ENCODE measurements at places on chromosomes 3 and 15.

- DNase-seq: no peak
These were observed 32.6 kb upstream of the TBC1D5 start for GRCh38 chr3:17775073-17775472.

GRCh38 chr15:33675246-33675645 lies 293.1 kb upstream of the CHRM5 start:
- DNase-seq: peak; percentile 11

GRCh38 chr3:133895208-133896001 lies at the start of gene RAB6B:
TSS of gene RAB6B (minus strand) at chr3:133895882. CDS start at chr3:133895466, 416 bp downstream.
- DNase-seq: no peak

DNA sequence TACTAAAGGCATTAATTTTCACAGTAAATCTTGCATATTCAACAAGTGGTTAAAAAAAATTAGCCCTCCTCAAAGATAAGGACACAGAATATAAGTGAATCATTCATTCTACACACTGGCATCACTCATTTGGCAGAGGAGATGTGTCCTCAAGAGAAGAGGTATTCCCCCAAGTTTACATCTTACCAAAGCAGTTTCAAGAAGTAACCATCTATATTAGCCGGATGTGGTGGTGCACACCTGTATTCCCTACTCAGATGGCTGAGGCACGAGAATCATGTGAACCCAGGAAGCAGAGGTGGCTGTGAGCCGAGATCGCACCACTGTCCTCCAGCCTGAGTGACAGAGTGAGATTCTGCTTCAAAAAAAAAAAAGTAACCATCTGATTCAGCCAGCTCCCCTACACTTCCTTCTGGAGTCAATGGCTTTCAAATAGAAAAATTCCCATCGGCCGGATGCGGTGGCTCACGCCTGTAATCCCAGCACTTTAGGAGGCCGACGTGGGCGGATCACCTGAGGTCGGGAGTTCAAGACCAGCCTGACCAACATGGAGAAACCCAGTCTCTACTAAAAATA lies 15.4 kb downstream of the RAF1 start:
- DNase-seq: no peak

GRCh38 chr3:178002113-178002512 lies 534.1 kb upstream of the KCNMB2 start:
- no peak for DNase-seq

GRCh38 chr3:110646055-110646454 lies 425.6 kb upstream of the NECTIN3 start:
- no peak for DNase-seq

DNA sequence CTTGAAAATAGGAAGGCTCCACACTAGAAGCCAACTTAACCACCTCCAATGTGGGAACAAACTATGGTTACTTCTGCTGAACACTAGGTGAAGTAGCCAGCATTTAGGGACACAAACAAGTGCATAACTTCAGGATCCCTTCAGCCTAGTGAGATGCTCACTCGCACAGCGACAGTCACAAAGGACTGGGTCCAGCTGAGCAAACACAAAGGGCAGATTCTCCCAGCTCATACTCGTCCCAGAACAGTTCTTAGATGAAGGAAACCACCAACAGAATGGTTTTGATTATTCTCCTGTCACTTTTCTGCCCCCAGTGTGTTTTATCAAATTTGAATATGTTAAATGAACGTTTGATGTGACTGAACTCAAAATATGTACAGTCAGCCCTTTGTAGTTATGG lies 201.6 kb downstream of the KCNAB1 start:
- no peak for DNase-seq

DNA sequence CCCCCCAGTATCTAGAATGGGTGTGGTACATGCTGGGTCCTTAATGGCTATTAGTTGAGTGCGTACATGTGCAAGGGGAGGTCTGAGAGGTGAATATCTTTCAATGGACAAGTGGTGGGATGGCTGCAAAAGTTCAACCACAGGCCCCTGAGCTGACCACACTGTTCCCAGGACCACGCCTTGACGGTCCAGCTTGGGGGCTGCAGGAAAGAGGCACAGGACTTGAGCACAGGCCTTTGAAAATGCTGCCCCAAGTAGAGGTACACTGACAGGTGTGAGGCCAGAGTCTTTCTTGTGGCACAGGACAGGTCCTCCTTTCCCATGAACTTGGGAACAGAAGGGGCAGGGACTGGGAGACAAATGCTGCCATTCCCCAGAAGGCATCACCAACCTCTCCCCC lies 24.0 kb downstream of the AMOTL2 start:
- no peak for DNase-seq

- DNase-seq: no peak
These were observed 10.6 kb downstream of the HCN4 start for GRCh38 chr15:73357999-73358665.

- no peak for DNase-seq
These were observed 2.7 kb downstream of the BCL6 start for GRCh38 chr3:187742351-187743171.

GRCh38 chr3:56591262-56591661 lies 34.3 kb downstream of the CCDC66 start:
- DNase-seq: no peak

DNA sequence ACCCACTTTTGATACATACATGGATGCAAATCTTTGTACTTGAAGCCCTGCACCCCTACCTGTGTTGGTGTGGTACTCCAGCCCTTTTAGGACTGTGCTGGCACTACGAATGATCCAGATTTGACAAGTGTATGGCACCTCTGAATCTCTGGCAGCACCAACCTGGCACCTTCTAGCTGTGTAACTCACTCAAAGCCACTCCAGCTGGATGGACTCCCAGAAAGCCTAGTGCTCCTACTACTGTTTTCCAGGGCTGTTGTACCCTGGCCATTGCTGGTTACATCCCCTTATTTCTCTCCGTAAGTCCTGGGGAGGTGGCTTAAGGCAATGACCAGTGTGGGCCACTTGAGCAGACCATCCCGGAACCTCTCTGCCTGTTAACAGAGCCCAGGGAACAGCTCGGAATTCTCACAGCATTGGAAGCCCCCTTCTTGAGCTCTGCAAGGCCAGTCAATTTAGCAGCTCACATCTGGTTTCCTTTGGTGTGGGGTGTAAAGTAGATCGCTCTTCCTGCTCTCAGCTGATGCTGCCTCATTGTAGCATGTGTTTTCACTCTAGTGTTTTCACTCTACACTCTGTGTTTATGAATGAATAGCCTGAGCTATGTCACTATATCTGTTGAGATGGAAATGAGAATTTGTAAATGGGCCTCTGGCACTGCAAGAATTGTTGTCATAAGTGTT lies 12.2 kb downstream of the CALML4 start:
- DNase-seq: no peak

- peak; percentile 100 for DNase-seq
These were observed 123.0 kb upstream of the SPRED1 start for GRCh38 chr15:38129531-38130204.

GRCh38 chr3:15263120-15263519 lies 57.1 kb downstream of the CAPN7 start:
- DNase-seq: no peak

DNA sequence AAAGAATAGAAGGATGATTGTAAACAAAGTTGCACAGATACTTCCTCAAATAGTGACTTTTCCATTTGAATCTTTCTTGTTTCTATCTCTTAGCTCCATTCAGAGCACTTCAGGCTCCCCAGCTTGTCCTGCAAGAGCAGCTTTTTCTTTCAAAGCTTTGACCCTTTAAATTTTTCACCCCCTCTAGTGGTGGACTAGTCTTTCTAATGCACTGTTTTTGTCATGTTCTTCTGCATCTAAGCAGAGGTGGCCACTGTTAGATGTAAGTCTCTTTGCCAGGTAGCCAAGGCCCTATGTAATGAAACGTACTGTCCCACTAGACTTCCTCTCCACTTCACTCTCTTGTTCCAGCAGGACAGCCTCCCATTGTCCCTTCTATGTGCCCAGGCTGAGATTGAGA lies 74.0 kb upstream of the MANF start:
- peak; percentile 7 for DNase-seq

GRCh38 chr3:69560116-69560515 lies 174.2 kb upstream of the FRMD4B start:
- DNase-seq: no peak

- no peak for DNase-seq
These were observed 4.7 kb downstream of the EXOG start for GRCh38 chr3:38500688-38501417.

DNA sequence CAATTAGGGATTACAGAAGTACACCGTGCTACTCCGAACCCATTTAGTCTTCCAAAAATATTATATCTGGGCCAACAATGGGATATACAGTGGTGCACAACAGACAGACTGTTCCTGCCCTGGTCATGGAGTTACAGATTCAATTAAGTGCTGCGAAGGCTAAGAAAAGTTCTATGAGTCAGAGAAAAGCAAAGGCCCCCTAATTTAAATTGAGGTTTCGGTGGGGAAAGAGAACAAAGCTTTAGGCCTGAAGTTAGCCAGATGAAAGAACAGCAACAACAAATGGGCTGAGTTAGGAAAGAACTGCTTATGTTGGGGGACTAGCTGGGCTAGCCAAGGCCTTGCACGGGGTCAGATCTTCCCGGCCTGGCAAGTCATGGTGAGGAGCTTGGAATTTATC lies 131.8 kb downstream of the MDFIC2 start:
- no peak for DNase-seq

DNA sequence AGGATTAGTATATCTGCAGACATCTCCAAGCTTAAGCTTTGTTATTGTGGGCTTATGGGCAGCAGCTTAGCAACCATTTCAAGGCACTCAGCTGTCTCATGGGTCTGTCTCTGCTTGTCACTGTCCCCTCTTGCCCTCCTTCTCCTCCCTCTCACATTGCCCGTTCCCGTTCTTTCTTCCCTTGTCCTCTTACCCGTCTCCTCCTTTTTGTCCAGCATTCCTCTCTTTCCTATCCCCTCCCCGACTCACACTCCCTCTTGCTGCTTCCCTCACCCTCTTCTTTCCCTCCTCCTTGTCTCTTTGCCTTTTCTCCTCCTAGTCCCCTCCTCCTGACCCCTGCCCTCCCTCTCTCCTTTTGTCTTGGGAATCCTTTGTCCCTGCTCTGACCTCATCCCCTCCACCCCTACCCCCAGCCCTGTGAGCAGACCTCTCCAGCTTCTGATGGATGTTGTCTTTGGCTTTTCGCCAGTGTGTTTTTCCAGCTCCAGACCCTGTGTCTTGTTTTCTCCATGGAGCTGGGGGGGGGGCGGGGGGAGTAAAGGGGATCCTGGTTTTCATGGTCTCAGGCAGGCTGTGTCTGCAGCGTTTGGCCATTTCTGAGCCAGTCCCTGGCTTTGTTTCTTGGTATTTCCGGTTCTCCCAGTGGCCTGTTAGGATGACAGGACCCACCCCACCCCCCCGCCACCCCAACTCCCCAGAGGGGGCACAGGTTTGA lies 47.9 kb upstream of the TRAK1 start:
- no peak for DNase-seq

DNA sequence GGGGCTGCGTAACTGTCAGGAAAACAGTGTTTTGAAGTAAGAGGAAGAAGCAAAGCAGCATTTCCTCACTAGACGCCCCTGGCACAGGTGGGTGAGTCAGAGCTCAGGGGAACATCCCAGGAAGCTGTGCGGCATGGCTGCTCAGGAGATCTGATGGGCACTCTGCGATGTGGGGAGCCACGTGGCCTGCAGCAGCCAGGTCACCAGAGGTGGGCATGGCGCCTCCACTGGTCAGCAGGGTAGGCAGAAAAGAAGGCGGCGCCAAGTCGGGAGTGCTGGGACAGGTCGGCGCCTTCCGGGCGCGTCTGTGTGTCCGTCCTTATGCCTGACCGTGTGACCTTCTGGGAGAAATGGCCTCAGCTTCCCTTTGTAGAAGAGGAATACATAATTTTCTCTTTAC lies 249.9 kb upstream of the ST8SIA2 start:
- no peak for DNase-seq

DNA sequence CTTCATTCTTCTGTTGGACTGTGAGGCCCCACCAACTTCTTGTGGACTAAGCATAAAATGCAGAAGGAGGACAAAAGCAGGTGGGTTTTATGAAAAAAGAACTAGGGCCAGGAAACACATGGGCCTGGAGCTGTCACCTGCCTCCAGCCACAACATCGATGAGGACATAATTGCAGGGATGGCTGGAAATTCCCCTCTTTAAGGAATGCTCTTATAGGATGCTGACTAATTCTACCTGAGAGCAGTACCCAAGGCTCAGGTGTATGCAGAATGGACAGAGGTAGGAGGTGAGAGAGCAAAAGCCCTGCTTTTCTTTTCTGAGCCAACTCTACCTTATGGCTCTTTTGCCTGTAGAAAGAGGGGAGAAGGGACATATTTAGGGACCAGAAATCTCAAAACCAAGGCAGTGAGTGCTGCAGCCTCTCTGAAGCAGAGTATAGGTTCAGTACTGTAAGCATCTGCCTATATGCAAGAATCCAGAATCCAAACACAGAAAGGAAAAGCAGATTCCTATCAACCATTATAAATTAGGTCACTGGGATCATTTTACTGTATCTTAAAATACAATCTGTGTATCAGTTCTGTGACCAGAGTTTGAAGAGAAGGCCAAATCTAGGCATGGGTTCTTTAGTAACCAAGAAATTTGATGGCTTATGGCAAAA lies 205.3 kb upstream of the WNT5A start:
- DNase-seq: no peak

- DNase-seq: no peak
These were observed 189.6 kb upstream of the MRPL3 start for GRCh38 chr3:131692356-131692755.

DNA sequence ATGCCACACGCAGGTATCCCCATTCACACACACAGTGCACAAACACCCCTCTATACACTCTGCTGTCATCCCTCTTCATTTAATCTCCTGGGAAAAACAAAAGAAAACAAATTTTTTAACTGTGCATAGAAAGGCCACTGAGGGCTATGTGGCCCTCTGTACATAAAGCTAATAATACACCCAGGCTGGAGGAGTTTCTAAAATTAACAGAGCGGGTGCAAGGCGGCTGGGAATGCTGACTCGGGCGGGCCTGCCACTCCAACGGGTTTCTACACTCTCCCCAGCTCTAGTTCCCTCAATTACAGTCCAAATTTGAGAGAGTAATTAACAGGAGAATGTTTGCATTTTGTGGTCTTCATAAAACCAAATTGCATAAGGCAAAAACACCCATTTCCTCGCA lies 23.1 kb downstream of the HCN4 start:
- DNase-seq: no peak

GRCh38 chr15:83030021-83030420 lies 18.6 kb upstream of the C15orf40 start:
- no peak for DNase-seq

GRCh38 chr3:1230920-1231319 lies 138.1 kb downstream of the CNTN6 start:
- DNase-seq: no peak

DNA sequence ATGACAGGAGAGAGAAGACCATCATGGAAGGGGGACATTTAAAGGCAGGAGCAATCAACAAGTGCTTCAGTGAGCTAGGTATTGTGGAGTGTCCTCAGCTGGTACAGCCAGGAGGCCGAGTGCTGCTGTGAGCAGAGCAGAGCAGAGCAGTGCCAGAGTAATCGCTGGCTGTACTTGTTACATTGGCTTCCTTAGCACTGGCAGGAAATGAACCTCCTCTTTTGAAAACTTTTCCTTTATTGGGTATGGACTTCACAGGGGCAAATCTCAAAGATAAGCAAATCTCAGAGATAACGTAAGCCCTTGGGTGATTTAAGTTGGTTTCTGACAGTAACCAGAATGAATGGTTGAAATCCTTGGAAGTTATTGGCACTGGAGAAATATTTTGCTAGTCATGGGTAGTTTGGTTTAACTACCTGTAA lies 2.1 kb downstream of the SH3GL3 start:
- no peak for DNase-seq

Data from HFF-Myc (cell line).